Right lung (tissue), 10 donors: ENCODE measurements at places on chromosomes 16 and 17.

DNA sequence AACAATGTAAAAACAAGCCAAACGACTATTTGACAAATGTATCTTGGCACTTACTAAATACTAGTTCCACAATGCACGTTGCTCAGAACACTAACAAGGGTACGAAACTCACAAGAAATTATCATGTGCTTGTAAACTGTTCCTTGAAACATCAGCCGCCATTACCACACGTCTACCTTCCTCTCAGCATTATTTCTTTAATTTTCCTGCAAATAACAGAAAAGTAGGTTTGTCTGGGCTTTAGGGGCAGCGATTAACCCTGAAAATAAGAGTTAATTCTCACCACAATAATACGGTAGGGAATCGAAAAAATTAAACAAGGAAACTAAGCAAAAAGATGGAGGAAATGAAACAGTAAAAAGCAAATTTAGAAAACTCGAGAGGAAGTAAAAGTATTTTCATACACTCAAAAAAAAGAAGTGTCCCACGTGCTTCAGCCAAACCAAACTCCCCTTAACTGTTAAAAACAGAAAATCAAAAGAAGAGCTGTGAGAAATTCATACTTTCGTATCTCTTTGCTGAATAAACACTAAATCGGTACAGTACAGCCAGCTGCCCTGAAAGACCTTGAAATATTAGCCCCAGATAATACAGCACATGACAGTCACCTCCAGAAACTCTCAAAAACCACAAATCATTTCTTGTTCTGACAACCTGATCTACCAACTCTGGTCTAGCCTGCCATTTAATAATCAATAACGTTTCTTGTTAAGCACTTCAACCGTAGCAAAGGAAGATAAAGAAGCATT lies 1.2 kb downstream of the ARHGAP17 start:
- no peak for DNase-seq

GRCh38 chr16:4209666-4210065 lies 32.2 kb downstream of the SRL start:
- DNase-seq: no peak

- peak; percentile 84 for DNase-seq
Observed at GRCh38 chr16:22192261-22193062, 13.6 kb upstream of the EEF2K start.

DNA sequence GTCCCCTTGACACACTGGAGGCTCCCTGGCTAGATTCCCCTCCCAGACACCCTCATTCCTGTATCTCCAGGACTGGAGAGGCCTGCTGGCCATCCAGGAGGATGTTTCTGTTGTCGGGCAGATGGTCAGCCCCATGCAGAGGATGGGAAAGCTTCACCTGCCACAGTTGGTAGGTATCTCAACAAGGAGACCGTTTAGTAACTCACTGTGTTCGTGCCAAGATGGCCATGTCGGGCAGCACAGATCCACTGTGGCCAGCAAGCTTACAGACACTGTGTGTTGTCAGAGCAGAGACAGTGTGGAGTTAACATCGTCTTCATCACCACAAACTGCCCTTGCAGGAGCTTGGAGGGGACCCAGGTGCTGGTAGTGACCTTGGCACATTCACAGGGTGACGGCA lies 390.9 kb downstream of the SEC14L1 start:
- no peak for DNase-seq

- DNase-seq: no peak
Observed at GRCh38 chr17:17062866-17063265, 20.6 kb downstream of the MPRIP start.

GRCh38 chr17:4057731-4058130 lies 85.1 kb downstream of the ZZEF1 start:
- no peak for DNase-seq
